ENCODE measurements at places on chromosomes 2 and 18.

DNA sequence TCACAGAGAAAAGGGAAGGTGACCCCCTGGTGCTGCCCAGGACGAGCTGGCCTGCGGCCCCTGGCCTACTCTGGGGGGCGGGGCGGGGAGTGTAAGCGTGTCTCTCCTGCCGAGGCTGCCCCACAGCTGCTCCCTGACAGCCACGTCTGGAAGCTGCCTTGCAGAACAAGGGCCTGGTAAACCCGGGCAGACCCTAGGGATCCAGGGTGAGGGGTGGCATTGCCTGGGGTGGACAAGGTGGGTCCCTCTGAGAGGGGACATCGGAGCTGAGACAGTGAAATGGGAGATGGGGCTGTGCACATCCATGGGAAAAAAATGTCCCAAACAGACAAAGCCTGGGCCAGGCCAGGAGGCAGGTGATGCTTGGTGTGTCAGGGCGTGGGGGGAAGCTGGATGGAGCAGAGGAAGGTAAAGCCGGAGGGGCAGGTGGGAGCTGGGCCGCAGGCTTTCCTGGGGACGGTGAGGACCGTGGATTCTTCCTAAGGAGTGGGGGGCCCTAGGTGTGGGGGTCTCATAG, 66.0 kb upstream of the HDAC4 start:
- no peak for DNase-seq

DNA sequence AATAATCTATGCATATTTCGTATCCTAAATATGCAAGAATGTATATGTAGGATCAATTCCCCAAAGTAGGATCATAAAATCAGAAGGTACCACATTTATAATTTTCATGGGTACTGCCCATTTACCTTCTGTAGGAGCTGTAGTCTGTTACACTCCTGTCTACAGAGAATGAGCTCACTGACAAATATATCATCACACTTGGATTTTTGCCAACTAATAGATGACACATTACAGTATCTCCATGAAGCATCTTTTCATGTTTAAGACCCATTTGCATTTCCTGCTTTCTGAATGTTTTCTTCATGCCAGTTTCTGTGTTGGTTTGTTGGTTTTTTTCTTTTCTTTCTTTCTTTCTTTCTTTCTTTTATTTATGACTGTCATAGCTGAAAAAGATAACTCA, 70.9 kb upstream of the EML6 start:
- DNase-seq = no peak

DNA sequence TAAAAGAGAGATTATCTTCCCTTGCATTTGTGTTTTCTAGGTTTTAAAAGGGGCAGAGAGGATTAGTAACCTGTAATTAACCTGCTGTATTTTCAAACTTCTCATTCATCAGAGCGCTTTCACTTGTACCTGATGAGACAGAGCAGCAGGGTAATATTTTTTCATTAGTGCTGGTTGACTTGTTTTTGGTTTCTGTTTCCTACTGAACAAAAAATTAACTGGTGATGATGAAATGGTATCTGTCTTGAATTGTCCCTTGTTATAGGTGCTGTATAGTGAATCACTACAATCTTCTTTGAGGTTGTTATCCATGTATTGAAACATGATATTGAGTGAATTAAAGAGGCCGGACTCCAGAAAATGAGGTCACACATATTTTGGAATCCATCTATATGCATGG, 37.9 kb downstream of the CDH20 start:
- no peak for DNase-seq

DNA sequence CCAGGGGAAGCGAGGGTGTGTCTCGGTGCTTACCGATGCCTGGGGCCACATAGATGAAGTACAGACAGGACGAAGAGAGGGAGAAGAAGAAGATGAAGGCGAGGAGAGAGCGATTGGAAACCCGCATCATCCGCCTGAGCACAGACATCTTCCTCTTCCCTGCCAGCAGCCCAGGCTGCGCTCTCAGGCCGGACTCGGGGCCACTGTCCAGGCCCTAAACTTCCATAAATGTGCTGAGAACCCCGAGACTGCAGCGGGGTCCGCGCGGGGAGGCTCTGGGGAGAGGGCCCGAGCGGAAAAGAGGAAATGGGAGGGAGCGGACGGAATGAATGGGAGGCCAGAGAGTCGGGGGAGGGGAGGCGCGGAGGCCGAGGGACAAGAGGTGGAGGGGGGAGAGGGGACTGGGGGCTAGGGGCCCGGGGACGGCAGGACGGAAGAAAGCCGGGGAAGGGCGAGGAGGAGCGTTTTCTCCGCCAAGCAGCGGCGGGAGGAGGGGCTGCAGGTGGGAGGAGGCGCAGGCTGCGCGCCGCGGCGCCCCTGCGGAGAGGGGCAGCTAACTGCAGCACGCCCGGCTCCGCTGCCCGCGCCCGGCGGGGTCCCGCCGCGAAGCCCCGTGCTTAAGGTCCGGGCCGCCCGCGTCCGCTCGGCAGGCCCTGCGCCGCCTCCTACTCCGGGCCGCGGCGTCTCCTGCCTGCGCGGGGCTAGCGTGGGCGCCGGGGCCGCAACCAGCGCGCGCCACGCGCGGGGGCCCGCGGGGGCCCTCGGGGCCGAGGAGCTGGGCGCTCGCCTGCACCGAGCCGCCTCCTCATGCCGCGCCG, at the start of gene B4GALT6:
Gene B4GALT6 (minus strand): TSS at position 303 of the 818 bp plus-strand sequence. CDS start 155 bp downstream, at position 148.
- no peak for DNase-seq

DNA sequence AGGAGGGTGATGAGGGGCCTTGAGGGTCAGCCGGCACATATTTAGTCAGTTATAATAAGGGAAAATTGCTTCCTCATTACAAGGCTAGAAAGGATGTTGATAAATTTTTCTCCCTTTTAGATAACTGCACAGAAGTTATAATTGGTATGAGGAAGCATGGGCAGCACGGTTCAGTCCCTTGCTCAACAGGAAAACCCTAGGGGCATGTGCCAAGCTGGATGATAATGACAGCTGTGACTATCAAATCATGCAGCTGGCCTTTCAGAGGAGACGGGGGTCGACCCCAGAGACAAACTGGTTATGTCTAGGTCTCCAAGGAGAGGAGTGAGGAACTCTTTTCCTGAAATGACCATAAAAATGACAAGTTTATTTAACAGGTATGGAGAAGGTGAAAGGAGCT, 448.1 kb upstream of the VRK2 start:
- no peak for DNase-seq

DNA sequence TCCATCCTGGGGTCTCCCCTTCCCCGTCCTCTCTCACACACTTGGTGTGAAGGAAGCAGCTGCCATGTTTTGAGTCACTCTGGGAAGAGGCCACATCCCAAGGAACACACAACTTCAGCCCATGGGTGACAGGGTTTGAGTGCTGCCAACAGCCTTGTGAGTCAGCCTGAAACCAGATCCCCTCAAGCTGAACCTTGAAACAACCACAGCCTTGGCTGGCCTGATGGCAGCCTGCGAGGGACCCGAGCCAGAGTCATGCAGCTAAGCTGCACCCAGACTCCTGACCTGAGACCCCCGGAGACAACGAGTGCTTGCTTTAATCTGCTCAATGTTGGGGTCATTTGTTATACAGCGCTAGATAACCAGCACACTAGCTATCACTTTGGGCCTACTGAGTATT, 19.3 kb upstream of the MC2R start:
- DNase-seq = no peak

GRCh38 chr2:239815671-239816070, 209.5 kb downstream of the NDUFA10 start:
- no peak for DNase-seq

DNA sequence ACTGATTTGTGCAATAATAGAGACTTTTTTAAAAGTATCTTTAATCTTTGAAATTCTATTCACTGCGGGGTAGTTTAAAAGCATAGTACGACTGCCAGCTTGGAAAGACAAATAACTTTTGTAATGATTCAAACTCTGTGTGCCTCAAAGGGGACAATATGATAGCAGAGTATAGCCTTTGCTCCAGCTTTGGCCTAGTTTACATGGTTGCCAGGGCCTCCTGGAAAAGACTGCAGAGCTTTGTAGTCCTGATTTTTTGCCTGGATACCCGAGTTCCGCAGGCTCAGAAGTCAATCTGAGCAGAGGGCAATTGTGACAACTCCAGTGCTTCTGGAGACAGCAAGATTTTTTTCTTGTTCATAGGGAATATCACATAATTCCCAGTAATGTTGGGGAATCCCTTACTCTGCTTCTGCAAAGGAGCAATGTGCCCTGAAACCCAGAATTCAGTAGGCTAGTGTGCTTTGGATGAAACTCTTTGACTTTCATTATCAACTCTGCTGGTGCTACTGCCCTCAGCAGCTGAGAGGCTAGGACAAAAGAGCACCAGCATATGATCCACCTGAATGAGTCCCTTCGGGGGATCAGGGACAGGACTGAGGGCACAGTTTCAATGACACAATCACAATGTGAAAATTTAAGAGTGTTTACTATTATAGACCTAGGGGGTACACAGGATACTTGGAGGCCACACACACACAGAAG, 768.1 kb downstream of the TMEM182 start:
- no peak for DNase-seq

GRCh38 chr18:54916507-54916906, 42.8 kb downstream of the CCDC68 start:
- no peak for DNase-seq

GRCh38 chr2:238939521-238940403, 91.9 kb downstream of the TWIST2 start:
- DNase-seq = no peak

- DNase-seq = no peak
Measured at GRCh38 chr2:27615316-27615715, 13.5 kb downstream of the CCDC121 start.

DNA sequence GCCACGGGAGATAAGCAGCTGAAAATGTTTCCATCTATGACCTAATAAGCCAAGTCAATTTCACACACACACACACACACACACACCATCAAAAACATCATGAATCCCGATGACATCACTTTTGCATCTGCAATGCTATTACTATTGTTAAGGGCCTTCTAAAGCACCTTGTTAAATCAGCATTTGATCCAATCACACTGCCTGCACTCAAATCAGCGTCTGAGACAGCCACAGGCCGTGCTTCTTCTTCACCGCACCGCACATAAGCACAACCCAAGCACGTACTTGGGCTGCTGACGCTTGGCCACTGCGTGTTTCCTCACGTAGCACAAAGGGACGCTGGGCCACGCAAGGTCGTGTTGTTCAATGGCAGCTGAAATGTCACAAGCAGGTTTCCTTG, 15.8 kb upstream of the MTCL1 start:
- no peak for DNase-seq

- DNase-seq = no peak
Measured at GRCh38 chr2:159683817-159684216, 28.5 kb upstream of the MARCHF7 start.

- DNase-seq = no peak
Measured at GRCh38 chr18:27164905-27165304, 20.2 kb downstream of the CHST9 start.

DNA sequence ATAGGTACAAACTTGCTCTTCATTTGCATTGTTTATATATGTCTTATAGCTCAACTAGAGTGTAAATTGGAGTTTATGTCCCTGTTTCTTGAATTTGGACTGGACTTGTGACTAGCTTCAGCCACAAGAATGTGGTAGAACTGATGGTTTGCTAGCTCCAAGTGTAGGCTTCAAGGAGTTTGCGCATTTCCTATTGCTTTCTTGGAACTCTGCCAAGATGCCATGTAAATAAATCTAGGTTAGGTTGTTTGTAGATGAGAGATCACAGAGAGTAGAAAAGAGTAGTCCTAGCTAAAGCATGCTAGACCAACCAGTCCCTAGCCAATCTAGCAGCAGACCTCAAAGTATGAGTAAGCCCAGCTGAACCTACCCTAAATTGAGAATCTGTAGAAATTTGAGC, 183.0 kb upstream of the CYP26B1 start:
- no peak for DNase-seq

- DNase-seq = no peak
Measured at GRCh38 chr2:227597998-227598397, 695 bp upstream of the SCYGR2 start.

GRCh38 chr2:135258193-135258592, 206.1 kb downstream of the RAB3GAP1 start:
- DNase-seq = no peak

GRCh38 chr2:40564184-40564583, 112.3 kb upstream of the SLC8A1 start:
- no peak for DNase-seq

GRCh38 chr2:216690853-216691741, 4.3 kb downstream of the IGFBP5 start:
- DNase-seq = no peak

GRCh38 chr2:33209976-33210375, 263.2 kb downstream of the LTBP1 start:
- DNase-seq = no peak

GRCh38 chr2:218754201-218754600, 27.7 kb upstream of the CYP27A1 start:
- DNase-seq = no peak

DNA sequence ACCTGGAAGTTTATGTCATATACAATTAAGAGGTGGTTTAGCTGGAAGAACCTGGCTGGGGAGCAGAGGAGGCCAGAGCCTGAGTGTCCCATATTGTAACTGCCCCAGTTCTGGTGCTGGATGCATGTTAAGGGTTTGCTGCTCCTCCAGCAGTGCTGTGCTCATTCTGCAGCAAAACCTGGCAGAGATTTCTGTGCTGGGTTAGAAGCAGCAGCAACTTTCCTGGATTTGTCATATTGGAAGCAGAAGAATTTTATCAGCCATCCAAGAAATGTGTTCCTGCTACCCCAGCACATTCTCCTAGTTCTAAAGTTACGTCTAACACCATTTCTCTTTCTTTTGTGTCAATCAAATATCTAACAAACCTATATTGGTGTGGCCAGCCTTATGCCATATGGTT, 284.1 kb downstream of the TDRD15 start:
- no peak for DNase-seq

- no peak for DNase-seq
Measured at GRCh38 chr2:214987261-214987660, 151.2 kb downstream of the ABCA12 start.

DNA sequence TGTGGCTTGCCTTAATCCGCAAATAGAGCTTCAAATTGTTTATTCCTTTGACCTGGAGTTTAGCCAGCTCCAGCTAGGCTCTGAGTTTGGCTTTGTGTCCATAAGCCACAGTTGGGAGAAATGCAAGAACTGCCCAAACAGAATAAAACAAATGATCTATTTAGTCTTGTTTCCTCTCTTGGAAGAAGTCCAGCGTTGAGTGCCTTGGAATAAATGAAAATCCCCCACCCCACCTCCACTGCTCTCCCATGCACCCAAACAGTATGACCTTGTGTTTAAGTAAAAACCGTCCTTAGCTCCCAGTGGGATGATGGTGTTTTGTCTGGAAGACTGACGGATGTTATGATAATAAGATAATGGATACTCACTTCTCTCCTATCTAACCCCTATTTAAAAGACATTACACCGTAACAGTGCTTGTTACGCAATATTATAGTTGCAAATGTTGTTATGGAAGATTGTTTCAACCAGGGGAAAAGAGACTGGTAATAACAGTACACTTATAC, 3.2 kb upstream of the SERPINE2 start:
- no peak for DNase-seq

GRCh38 chr2:225091336-225091735, 49.1 kb upstream of the DOCK10 start:
- DNase-seq = no peak

DNA sequence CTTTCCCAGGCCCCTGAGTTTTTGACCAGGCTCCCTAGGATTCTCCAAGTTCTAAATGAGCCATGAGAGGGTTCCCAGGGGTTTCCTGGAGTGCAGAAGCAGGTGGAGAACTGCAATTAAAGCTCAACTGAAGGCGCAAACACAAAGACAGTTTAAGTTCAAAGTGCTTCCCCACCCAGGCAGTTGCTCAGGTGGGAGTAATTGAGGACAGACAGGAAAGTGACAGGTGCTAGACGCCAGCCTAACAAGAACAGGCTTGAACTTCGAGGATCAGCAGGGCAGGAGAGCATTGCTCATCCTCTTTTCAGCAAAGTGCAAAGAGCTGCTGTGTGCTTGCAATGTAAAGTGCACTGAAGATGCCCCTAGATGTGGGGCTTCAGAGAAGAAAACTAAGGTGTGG, 77.2 kb upstream of the ST8SIA3 start:
- no peak for DNase-seq
